ENCODE measurements at places on chromosomes 1 and 21.

GRCh38 chr1:165172666-165173065, 183.8 kb downstream of the LMX1A start:
- DNase-seq: no peak

DNA sequence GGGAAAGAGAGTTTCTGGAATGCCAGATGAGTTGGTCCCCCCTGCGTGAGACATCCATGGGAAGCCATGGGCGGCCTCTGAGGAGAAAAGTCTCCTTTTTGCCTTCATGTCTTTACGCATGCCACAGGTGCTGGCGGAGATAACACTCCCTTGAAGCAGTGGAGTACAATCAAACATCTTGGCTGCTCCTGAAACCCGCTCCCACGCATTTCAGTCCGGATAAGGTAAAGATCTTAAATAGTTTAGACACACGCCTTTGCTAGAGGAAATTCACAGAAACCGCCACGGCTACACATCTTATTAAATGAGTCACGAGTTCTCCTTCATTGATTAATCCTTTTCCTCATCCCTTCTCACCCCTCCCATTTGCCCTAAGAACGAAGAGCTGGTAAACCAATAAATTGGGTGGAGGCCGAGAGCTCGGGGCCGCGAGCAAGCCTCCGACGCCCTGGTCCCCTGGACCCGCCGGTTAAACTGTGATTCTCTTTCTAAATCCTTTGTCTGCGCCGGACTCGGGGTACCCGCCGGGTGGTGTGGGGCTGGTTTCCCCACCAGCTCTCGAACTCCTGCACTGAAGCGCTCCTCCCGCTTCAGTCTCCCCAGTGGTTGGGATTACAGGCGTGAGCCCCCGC, 6.6 kb upstream of the ZNF669 start:
- DNase-seq: no peak

GRCh38 chr21:42191696-42192595, 27.0 kb upstream of the ABCG1 start:
- DNase-seq: peak; percentile 51

DNA sequence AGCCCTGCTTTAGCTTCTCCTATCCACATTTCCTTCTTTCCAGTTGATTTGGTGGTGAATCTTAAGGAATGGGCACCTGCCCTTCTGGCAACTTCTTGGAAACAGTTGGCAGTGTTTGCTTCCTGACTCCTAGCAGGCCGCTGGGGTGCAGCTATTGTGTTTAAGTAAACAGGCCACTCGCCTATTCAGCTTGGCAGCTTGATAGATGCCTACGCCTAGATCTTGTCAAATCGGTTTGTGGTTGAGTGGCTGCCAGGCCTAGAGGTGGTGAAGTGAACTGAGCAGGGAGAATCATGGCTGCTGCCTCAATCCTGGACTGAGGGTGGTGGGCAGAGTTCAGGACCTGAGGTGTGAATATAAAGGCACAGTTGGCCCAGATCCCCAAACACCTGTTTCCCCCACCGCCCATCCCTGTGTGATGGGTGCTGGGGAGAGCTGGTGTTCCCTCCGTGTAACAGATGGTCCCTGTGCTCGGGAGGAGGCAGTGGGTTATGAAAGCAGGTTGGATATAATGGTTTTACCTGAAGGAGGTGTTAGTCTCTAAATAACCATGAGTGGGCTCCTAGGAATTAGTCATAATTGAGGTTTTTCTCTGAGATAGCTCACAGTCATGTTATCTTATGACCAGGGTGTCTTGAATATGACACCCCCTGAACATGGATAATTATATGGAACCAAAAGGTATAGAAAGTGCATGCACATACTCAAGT, 940 bp upstream of the PLA2G2C start:
- peak; percentile 37 for DNase-seq

DNA sequence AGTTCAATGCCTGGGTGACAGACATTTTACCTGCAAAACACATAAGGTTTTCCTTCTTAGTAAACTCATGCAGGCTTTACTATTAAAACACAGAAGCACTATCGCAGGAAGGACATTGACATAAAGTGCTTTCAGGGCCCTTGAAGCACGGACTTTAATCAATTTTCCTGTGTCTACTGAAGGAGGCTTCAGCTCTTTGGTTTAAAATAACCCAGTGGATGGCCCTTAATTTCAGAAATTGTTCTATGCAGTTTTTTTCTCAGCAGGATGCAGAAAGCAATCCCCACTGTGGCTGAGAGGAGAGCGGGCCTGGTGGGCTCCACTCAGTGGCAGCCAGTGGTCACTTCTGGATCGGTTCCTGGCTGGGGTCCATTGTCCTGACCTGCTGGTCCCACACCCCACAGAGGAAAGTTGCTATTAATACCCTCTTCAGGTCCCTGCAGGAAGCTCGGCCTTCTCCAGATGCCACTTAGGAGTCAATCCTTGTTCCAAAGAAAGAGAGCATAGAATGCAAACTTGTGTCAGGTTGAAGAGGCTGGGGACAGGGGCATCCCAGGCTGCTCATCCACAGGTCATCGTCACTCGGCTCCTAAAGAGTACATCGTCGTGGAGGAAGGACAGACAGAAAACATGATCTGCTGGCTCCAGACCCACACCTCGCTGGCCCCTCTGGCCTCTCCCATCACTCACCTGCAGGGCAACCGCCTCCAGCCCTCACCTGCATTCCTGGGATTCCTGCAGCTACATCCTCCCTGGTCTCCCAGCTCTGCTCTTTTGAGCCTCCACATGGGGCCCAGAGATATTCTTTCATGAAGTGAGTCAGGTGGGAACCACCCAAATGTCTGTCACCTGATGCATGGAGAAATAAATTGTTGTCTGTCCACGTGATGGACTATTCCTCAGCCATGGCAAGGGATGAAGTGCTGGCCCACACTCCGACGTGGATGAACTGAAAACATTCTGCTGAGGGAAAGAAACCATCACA, 153.1 kb downstream of the PSMG1 start:
- no peak for DNase-seq

DNA sequence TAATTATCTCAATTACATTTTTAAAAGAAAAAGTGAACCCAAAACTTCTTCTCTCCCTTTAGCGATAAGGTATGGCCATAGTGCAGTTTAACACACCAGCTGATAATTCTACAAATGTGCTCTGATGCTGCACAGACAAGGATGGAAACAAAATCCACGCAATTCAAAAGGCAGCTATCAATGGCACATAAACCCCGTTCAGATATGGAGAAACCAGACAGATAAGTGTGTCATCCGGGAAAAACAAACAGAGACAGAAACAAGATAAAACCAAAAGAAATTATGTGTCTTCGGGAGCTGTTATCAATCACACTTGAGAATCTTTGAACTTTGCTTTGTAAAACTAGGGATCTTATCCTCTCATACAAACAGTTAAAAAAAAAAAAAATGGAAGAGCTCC, 73.6 kb downstream of the SIPA1L2 start:
- no peak for DNase-seq

- DNase-seq: no peak
Observed at GRCh38 chr1:44499306-44499705, 94.3 kb downstream of the RNF220 start.

DNA sequence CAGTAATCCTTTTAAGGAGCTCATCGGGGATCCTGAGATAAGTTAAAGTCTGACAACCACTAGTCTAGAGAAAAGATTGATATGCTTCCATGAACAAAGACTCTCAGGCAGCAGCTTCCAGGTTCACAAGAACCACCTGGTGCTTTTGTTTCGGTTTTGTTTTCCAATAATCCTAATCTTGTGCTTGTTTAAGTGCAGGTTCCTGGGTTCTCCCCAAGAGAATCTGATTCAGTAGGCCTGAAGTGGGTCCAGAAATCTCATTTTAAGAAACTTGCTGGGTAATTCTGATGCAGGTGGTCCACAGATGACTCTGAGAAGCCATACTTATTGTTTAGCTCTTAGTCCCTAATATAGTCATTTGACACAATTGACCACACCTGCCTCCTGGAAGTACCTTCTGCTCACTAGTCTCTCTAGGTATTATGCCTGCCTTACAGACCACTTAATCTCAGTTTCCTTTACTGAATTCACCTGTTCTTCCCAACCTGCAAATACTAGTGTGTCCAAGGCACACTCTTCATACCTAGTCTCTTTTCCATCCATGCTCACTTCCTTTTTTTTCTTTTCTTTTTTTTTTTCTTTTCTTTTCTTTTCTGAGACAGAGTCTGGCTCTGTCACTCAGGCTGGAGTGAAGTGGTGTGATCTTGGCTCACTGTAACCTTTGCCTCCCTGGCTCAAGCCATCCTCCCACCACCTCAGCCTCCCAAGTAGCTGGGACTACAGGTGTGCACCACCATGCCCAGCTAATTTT, 20.5 kb upstream of the FRRS1 start:
- DNase-seq: no peak

GRCh38 chr1:202264726-202265125, 71.1 kb downstream of the LGR6 start:
- DNase-seq: no peak

All from NCI-H345 (cell line).